Endothelial cell of umbilical vein (primary cell): ENCODE measurements at places on chromosomes 6 and 20. TPM values are rescaled to one million over a fixed set of nuclear protein-coding genes. Genes with fewer than 3 reads are reported as not detected.

The ACSS1 gene
- polyA plus RNA-seq: 6.0 and 6.2 TPM in 2 replicates

The TNNC2 gene
- 0.19 and 0.26 TPM in 2 replicates for polyA plus RNA-seq

The NHLRC1 gene
- polyA plus RNA-seq: 1.7 and 2.1 TPM in 2 replicates

The OTOR gene
- polyA plus RNA-seq: not detected in 2 replicates

The NMBR gene
- 0.08 TPM in 1 of 2 replicates, not detected in the other for polyA plus RNA-seq

The GTSF1L gene
- not detected in 2 replicates for polyA plus RNA-seq

The MYLK4 gene
- 0.29 and 0.41 TPM in 2 replicates for polyA plus RNA-seq

The CLIC5 gene
- not detected in 2 replicates for polyA plus RNA-seq

GRCh38 chr6:38938741-38939140 lies 109.8 kb upstream of the GLP1R start:
- DNase-seq: no peak

DNA sequence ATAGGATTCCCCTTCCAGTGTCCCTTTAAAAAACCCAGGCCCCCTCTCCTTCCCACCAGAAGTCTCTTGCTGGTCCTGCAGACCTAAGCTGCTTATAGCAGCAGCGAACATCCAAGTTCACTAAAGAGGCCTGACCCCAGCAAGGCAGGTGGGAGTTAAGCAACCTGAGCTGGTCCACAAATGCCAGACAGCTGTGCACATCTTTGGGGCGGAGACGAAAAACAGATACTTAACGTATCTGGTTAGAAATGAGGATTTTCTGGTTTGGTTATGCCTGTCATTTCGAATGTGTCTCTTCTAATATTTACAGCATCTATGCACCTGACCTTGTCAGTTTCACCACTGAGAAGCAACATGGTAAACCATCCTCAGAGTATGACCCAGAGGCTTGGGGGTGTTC lies 87.8 kb downstream of the SLC2A10 start:
- no peak for DNase-seq

- DNase-seq: no peak
These were observed 9.9 kb downstream of the BAG2 start for GRCh38 chr6:57182017-57182432.

- DNase-seq: peak; percentile 7
These were observed 405.3 kb upstream of the HS3ST5 start for GRCh38 chr6:114747995-114748625.

- DNase-seq: no peak
These were observed 140.1 kb downstream of the BTBD3 start for GRCh38 chr20:12057778-12058177.

DNA sequence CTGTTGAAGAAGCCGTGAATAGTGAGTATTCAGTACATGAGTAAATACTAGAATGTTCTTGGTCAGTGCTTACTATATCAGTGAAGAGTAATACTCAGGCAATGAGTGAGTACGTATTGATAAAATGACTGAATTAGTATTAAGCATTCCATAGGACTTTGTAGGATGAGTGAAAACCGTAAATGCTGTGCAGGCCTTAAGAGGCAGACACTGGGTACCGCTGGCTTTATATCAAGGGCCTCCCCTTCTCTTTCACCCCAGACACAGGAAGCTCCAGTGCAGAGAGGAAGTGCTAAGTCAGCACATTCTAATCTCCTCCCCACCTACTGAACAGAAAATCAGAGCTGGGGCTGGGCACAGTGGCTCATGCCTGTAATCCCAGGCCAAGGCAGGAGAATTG lies 24.2 kb downstream of the POFUT1 start:
- DNase-seq: peak; percentile 24

- DNase-seq: no peak
These were observed 12.4 kb upstream of the SIRPB1 start for GRCh38 chr20:1632178-1632577.

DNA sequence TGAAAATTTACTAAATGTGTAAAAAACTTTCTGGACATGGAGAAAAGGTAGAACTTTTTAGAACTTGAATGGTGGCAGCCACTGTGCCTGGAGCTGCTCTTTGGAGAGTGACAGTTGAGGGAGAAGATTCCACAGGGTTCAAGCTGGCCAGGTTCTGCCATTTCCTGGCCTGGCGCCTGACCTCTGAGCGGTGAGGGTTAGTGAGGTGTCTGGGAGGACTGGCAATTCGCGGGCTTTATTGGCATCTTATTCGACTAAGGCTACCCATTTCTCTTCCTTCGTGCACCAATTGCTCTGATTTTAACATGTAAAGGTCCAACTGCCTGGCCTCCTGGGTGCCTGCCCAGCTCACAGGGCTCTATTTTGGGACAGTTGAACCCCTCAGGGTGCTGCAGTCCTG lies 2.4 kb downstream of the SNAI1 start:
- no peak for DNase-seq

GRCh38 chr6:123830120-123830519 lies 26.5 kb downstream of the NKAIN2 start:
- peak; percentile 21 for DNase-seq

DNA sequence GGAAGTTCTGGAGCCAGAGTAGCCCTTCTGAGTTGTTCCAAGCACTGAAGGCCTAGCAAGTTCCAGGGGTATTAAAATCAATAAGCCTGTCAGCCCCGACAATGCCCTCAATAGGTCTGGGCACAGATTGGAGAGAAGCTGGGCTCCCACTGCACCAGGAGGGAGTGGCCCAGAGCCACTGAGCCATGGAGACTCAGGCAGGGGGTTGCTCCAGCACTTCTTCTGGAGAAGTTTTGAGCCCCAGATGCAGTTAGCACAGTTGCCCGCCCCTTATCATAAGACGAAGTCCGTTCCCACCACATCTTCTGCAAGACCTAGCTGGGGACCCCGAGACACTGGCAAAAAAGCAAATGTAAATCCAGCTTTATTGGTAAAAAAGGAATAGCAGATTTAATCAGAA lies 13.0 kb downstream of the DEFB132 start:
- DNase-seq: no peak

DNA sequence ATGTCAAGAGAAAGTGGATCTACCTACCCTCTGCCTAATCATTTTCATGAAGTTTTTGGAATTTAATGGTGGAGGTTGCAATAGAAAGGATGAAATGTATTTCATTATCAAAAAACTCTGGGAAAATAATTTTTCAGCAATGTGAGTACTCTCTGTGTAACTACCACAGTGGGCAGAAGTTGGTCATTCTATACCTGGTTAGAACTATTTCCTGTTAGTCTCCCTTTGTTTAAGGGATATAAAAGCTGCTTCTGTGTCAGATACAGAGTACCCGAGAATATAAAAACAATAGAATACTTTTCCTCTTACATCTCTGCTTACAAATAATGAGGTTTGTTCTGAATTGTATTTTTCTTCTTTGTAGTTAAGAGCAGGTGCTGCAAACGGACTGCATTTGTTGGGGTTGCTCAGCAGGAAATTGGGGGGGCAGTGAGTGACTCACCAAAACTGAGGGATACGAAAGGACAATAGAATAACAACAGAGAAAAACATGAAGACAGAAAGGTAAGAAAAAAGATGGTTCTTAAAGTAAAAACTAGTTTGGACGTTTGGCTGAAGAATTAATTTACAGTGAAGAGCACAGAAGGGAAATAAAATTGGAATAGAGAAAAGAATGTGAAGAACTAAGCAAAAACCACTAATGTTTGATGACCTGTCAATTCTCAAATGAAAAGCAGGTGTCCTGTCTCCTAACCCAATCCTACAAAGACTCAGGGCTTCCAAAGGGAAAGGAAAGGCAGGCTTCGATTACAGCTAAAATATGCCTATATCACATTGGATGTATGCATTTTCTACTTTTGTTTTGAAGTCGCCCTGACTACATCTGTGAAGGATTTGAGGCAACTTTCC lies 703.1 kb downstream of the RFPL4B start:
- peak; percentile 92 for DNase-seq

DNA sequence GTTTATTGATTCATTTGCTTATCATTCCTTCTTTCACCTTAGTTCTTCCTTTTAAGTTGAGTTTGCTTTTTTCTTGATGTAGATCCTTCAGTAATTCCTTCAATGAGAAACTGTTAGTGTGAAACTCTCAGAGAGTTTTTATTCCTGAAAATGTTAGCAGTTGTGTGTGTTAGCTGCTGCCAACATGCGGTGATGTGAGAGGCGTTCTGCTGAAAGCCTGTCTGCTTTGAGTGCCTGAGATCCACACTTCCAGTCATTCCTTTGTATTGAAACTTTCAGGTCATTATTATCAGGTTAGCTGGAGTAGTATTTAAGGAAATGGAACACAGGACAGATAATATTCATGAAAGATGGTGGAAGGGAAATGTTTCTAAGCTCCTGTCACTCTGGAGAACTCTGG lies 70.0 kb upstream of the SUPT3H start:
- DNase-seq: peak; percentile 43

GRCh38 chr6:36755435-36756348 lies 58.1 kb downstream of the RAB44 start:
- peak; percentile 94 for DNase-seq

DNA sequence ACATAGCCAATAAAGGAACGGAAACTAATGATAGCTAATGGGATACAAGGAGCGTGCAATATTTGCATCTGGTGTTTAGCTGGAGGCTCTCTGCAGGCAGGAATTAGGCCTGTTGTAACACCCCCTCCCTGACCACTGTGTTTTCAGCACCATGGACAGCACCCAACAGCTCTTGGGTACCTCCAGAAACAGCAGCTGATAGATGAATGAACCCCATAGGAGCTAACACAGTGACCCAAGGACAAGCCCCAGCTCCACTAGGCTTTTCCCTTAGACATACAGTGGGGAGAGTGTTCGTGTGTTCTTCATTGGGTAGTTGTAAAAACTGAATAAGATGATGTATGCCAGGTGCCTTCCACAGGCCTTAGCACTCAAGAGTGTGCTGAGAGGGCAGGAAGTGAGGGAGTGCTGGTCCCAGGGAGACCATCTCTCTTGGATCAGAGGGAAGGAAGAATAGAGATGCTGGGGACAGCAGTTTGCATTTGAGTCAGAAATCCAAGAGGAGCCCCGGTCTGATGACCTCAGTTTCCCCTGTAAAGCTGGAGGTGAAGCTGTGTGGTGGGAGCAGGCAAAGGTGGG lies 161.3 kb downstream of the PHACTR3 start:
- no peak for DNase-seq

- DNase-seq: no peak
These were observed 545.6 kb upstream of the MAP3K7 start for GRCh38 chr6:91132461-91132860.

GRCh38 chr6:143637691-143638090 lies 40.1 kb upstream of the PHACTR2 start:
- DNase-seq: no peak

DNA sequence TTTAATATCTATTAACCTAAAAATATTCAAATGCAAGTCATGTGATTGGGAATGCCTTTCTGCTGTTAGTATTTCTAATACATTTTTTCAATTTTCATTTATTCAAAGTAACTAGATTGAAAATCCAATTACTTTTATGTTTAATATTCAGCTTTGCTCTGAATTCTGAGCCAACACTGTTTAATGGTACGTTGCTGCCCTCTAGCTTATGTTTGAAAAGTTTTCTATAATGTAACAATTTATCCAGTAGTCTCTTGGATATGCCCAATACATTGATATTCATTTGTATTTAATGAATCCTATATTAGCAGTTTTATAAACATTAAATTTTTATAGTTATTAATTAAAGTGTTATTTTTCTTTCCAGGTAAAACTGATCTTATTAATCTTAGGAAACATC lies 47.4 kb downstream of the LGSN start:
- DNase-seq: peak; percentile 2

DNA sequence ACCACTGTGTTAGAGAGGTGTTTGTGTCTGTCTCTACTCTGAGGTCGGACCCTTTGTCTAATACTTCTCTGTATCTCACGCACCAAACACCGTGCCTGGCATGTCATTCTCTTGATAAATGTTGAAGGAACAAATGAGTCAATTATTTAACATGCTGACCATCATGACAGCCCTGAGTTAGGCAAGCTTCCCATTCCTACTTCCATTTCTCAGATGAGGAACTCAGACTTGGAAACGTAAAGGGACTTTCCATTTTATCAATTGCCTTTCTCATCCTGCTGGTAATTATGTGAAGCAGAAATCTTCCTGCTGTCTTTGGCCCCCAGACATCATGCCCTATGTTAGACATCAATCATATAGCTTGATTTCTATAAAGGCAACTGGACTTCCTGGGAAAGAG lies 227.0 kb upstream of the ECI2 start:
- DNase-seq: no peak

GRCh38 chr6:87092435-87092834 lies 2.5 kb downstream of the CGA start:
- DNase-seq: no peak

- DNase-seq: no peak
These were observed 1.8 kb downstream of the FOXF2 start for GRCh38 chr6:1390946-1391799.

GRCh38 chr6:39062014-39062740 lies 13.6 kb downstream of the GLP1R start:
- no peak for DNase-seq
